ENCODE measurements at places on chromosomes 4 and X.
A peak's percentile ranks its signal among the peaks of the same experiment; 100 is the strongest.

- no peak for DNase-seq
Observed at GRCh38 chr4:161704040-161704439, 459.8 kb downstream of the FSTL5 start.

GRCh38 chr4:94036964-94037363 lies 170.7 kb upstream of the SMARCAD1 start:
- no peak for DNase-seq

DNA sequence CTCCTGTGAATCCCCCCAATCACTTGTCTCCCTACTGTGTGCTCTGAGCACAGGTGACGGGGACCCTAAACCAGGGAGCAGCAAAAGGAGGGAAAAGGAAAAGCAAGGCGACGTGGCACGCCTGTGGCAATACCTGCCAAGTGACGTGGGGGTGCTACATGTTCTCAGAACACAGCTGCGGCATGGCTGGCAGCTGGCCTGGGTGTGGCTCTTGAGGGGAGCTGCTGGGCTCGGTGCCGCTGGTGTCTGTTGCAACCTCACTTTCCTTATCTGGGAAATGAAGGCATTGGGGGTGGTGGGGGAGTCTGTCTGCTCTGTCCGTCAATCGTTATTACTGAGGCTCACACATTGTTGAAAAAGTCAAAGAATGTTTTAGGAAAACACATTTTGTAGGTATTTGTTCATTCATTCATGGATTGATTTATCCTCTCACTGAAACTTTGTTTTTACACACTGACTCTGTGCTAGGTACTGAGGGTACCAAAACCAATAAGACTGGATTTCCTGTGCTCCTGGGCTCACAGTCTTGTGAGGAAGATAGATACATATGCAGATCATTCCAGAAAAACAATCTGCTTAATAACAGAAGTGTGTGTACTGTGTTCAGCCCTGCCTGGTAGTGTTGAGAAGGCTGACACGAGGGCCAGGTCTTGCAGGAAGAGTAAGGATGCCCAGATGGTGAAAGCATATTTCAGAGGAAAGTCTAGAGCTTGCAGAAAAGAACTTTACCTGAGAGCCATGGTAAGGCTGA lies 217.6 kb downstream of the PTTG2 start:
- DNase-seq = no peak

DNA sequence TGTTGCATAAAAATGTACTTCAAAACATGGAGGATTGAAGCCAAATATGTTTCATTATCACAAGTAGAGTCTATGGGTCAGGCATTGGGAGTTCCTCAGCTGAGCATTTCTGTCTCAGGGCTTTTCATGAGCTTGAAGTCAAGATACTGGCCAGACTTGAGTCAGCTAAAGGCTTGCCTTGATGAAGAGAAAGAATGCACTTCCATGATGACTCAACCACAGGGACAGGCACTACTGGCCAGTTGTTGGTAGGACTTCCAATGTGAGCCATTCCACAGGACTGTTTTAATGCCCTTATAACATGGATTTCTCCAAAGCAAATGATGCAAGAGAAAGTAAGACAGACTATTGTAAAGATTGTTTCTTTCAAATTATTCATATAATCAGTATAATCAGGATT lies 895.6 kb downstream of the RAB28 start:
- no peak for DNase-seq

DNA sequence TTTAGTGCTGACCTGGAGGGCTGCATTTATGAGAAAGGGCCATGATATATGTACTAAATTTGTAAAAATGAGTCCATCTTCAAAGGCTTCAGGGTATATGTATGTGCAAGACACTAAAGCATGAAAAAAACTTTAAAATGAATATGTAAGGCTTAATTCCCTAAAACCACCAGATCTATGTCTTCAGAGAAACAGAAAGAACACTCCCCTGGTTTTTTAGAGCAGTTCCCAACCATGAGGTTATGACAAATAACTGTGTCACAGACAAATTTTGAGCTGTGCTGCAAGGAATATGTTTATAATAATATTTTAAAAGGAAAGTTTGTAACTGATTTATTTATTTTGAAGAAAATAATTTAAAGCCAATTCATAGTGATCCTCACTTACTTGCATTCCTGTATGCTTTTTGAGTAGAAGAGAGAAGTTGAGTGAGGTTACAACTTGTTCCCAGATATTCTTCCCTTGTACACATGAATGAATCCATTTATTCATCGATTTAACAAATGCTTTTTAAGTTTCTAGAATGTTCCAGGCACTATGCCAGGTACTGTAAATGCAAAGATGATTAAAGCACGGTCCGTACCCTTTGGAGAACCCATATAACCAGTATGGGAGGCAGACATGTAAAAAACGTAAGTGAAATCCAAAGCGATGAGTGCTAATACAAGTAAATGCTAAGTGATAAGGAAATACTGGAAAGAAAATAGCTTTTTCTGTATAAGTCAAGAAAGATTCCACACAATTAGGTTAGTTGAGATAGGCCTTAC lies 295.2 kb upstream of the DIAPH2 start:
- DNase-seq = no peak

DNA sequence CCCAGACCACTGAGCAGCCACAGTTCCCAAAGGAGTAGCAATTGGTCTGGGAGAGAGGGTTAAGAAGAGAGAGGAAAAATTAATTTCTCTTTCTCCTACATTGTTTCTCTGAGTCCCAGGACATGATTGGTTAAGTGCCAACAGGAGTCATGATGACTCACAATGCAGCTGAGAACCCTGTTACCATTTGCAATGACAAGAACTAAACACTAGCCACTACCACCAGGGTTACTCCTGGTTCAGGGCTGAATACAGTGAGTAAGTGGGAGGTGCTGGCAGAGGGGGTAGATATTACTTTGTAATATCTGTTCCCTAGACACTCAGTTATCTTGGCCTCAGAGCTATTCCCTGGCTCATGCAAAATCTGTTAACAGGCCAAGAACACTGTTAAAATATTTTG lies 18.0 kb downstream of the ETDC start:
- DNase-seq = no peak

GRCh38 chrX:10944136-10944885 lies 166.8 kb upstream of the HCCS start:
- DNase-seq = no peak

DNA sequence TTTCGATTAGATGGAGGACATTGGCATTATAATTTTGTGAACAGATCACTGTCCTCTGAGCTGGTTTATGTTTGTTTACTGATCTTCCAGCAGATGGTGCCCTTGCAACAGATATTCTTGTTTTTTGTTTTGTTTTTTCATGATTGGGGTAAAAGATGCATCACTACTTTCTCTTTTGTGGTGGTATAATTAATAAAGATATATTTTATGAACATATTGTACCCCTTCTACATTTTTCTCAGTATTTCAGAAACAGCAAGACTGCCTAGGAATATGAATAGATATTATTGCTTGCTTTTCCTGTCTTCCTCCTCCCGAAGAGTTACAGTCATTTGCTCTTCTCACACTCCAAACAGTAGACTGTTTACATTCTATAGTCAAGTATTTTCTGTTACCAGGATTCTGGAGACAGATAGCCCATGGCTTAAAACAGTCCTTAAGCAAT lies 905.2 kb downstream of the TRAM1L1 start:
- DNase-seq = no peak

DNA sequence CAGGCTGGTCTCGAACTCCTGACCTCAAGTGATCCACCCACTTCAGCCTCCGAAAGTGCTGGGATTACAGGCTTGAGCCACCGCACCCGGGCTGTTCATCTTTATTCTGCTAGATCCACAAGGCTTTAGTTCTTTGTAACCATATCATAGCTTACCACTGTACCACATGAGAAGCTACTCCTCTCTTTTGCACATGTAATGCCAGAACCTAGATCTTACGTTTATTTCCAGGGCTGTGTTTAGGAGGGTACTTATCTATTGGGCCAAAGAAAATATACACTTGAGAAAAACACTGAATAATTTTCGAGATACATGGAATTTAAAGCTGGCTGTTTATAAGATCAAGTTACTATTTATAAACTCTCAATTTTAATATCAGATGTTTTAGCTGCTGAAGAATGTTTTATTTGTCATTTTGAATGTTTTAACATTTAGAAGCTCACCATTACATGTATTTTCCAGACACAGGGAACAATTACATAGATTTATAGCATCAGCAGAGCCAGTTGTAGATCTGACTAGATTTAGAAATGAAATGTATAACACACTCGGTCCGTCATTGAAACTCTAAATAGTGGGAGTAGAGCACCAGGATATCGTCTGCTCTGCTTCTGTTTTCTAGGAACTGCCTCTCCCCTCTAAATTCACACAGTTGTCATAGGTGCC lies 155.3 kb upstream of the HAND2 start:
- no peak for DNase-seq

GRCh38 chrX:47190445-47191269 lies 3.0 kb upstream of the UBA1 start:
- peak; percentile 92 for DNase-seq

- no peak for DNase-seq
Observed at GRCh38 chrX:150869450-150869849, 29.0 kb downstream of the CD99L2 start.

DNA sequence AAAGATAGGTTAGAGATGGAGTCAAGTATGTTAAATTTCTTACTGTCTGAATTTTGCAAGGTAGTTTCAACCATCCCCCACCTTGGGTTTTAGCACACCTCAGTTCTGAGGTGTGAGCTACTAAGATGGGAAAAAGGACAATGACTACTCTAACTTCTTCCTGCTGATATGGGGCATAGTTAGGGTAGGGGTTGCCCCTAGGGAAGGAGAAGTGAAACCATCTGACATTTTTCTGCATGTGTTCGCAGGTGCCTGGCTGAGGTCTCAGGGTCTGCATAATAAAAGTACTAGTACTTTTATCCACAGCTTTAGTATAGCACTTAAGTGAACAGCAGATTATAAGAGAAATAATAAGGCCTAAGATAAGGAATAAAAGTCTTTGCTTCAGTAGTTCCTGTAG lies 129.5 kb upstream of the CYSLTR1 start:
- DNase-seq = no peak

- no peak for DNase-seq
Observed at GRCh38 chr4:185079271-185079905, 61.1 kb downstream of the HELT start.
